ENCODE measurements at places on chromosomes 1 and 21.

DNA sequence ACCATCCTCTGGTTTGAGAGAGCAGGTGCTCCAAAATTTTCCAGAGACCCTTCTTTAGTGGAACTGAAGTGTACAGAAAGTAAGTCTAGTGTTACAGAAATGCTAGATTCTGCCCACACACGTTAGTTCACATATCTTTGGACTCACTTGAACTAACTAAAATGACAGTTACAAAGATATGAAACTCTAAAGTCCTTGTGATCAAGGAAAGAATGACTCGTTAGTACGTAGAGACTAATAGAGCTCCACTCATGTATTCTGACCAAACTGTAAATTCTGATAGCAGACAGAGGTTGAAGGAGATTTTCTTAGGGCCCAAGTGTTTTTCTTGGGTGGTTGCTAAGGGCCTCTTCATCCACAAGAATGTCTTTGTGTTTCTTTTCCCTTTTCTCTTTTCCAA, 491.5 kb upstream of the B3GALT2 start:
- DNase-seq, result no peak

GRCh38 chr1:11673089-11673769, 7.7 kb downstream of the MAD2L2 start:
- no peak for DNase-seq

DNA sequence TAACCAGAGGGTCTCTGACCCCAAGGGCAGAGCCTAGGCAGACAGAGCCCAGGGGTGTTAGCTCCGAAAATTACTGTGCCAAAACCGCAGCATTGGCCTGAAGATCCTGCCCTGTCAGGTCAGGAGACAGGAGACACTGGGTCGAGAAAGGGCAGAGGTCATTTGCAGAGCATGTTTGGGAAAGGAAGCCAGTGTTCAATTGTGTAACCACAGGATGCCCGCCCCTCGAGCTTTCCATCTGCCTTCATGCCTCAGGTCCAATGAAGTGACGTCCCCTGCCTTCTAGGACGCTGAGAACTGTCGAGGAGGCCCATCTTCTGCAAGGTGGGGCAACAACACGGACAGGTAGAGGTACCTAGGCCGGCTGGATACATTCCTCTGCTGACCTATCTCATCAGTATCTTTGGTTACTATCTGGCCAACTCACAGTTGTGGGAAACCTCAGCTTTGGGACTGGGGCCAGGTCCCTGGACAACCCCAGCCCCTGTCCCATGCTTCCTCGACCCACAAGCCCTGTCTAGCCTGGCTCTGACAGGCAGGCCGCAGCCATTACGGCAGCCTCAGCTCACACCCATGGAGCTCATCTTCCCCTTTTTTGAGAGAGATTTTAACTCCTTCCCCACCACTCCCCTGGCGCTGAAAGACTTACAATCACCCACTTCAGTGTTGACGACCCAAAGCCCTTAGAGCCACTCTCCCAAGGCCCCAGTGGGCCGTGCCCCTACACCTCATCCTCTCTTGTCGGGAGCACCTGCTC, 1.3 kb downstream of the ARL8A start:
- DNase-seq, result no peak

GRCh38 chr1:247440001-247440620, 17.8 kb downstream of the OR2B11 start:
- DNase-seq, result no peak

DNA sequence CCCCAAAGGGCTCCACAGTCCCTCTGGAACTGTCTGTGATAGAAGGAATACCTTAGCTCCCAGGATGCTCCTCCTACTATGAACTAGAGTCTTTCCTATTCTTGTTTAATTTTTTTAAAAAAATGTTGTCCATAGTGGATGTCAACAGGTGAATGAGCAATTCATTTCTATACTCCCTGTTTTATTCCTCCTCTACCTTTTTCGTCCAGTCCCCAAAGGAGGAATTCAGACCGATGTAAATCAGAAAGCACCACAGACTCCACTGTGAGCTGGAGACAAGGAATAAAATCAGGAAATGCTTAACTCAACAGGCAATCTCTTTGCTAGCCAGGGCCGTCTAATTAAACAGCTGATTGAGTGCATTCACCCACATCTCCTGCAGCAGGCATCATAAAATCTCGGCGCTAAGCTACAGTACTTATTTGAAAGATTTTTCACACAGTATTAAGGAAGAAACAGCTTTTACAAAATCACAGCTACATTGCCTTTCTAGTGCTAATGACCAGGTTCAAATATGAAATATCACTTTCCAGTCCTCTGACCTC, 381.6 kb downstream of the SIPA1L2 start:
- no peak for DNase-seq

DNA sequence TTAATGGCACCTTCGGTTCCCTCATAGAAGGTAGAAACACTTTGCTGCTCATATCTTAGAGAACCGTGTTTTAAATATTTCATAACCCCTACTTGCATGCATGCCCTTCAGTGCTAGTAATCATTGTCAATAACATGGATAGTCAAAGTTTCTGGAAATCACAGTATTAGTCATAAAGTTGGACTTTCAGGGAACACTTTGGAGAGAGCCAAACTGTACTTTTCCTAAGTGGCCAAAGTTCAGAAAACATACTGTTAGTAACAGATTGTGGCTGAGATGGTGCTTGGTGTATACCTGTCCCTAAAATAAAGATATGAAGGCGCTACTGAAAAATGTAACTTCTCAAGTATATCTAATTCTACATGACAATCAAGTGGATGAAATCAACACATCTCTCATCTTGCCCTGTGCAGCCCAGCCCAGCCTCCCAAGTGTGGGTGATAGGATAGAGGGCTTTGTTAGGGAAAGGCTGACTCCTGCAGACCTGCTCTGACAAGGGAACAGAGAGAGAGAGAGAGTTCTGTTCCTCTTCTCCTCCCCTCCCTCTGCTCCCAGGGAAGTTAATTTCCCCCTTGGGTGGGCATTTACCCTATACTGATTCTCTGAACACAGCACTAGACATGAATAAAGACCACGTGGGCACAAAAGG, 14.4 kb downstream of the MYOC start:
- no peak for DNase-seq

- DNase-seq, result no peak
Measured at GRCh38 chr1:61638911-61639605, 85.9 kb downstream of the TM2D1 start.

- DNase-seq, result no peak
Measured at GRCh38 chr1:57957576-57957975, 533.7 kb upstream of the DAB1 start.

GRCh38 chr1:25462732-25463131, 32.0 kb downstream of the MACO1 start:
- no peak for DNase-seq

DNA sequence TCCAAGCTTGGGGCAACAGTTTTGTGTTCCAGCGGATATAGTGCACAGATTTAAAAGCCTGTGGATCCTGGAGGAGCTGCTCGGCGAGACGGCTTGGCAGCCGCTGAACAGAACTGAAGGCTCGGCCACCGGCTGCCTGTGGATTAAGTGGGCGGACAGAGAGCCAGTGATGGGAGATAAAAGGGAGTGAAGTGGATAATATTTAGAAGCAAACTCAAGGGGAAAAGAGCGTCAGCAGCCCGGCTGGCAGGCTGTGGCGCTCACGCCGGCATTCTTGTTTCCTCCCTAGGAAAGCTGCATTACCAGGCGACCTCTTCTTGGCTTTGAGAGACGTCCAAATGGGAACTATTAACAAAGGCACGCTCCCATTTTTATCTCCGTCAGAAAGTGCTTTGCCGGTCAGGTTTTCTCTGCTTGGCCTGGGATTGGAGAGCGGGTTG, 10.4 kb downstream of the TRABD2B start:
- DNase-seq, result no peak

DNA sequence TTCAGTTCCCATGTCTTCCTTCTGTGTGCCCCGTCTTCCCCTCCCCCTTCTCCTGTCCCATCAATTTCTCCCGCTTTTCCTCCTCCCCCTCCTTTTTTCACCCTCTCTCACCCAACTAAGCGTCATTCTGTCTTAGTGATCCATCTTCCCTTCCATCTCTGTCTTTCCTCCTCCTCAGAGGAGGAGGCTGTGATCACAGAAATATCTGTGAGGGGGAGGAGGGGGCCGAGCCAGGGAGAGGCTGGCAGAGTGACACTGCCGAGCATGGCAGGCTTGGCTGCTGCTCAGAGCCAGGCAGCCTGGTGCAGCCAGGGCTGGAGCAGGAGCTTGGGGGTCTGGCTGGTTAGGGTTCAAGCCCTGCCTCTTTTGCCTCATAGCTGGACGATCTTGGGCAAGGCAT, 7.6 kb downstream of the HTR6 start:
- DNase-seq, result no peak

DNA sequence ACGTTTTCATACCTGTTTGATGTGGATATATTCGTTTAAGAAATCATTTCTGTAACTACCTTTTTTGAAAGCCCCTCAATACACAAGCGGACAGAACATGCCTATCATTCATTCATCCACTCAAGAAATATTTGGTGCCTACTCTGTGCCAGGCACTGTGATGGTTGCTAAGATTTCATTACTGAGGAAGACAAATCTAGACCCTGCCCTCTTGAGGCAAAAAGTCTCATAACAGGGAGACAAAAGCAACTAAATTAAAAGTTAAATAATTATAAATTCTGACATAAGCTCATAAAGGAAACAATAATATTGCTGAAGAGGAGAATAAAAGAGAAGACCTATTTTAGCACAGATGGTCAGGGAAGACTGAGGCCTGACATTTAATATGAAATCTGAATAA, 203.5 kb upstream of the ZNHIT6 start:
- DNase-seq, result no peak

DNA sequence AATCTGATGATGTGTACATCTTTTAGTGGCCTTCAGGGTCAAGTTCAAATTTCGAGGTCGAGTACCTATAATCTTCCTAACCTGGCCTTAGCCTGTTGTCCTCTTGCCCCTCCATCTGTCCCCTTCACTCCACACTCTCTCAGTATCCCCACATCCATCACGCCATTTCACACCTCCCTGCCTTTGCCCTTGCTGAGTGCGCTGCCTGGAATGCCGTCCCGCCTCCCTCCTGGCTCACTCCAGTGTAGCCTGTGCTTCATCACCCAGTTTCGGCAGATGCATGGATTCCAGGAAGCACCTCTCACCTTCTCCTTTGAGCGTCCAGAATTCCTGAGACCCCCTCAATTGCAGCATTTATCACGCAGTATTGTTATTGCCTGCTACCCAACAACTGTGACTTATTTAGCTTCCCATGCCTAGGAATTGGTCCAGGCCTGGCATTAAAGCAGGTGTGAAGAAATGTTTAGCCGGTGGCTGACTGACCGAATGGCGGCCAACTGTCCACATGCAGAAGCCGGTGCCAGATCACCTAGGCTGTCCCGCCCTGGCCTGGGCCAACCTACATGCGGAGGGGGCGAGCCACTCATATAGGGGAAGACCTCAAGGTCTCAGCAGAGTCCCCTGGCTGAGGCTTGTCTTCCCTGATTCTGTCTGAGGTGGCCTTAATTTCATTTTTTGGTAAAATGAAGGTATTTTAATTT, 34.5 kb downstream of the MYOM3 start:
- no peak for DNase-seq

GRCh38 chr1:52238887-52239707, 97.2 kb downstream of the ZFYVE9 start:
- DNase-seq, result no peak

DNA sequence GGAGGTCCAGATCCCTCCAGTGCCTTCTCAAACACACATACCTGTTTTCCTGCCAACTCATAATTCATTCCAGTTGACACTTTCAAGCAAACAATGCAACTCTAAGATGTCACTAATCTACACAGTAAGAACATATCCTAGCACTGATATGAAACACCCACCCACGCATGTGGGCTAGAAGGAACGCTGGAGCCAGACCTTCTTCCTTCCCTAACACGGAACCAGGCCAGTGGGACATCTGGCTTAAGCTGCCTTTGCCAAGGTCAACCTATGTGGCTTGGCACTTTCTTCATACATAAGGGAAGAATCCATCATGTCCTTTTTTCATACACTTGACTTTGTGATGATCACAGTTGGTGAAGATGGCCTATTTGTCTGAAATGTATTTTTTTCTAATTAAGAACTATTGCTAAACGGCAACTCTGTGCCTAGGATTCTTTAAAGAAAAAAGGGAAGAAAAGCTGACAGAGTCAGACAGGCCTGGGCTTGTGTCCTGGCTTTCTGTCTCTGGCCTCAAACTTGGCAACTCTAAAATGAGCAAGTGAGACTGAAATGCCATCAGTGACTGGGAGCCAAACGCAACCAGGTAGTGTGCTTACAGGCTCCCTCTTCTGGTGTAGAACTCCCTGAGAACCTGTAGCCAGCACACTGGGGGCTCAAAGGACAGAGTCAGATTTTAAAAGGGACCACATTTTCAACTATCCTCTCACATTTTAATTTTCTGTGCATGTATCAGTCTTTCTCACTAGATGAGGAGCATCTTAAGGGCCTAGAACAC, 92.6 kb upstream of the BEND5 start:
- DNase-seq, result no peak

DNA sequence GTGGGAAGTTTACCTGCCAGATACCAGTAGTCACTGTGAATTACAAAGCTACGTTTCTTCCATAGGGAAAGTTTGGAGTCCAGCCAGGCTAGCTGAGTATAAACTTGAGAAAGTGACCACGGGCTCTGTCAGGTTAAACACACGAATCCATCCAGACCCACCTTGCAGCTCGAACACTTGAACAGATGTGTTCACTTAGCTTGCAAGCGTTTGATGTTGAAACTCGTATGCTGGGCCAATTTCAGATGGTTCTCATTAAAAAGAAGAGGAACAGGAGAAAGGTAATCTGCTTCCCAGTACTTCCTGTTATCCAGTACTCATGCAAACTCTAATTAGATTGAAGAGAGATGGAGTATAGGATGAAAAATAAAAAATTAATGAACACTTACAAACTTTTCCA, 636.4 kb downstream of the SMYD3 start:
- no peak for DNase-seq

- DNase-seq, result no peak
Measured at GRCh38 chr1:38608202-38608864, 251.2 kb downstream of the RRAGC start.

GRCh38 chr1:171438441-171438840, 46.9 kb upstream of the PRRC2C start:
- DNase-seq, result no peak
